ENCODE measurements at places on chromosomes 11 and 22.

DNA sequence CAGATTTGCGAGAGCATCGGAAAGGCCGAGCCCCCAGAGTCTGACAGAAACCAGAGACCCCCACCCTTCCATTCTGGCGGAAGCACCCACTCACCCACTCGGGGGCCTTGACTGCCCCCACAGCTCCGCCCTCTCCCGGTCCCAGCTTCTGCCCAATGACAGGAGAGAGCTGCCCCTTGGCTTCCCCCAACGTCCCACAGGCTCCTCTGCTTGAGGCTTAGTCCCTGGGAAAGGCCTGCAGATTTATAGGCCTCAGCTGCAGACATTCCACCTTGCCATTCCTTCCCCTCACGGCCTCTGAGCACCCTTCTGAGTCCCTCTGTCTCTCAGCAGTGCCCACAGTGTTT is 125.0 kb upstream of the NCAM1 start:
- H3K4me1 ChIP-seq: no peaks in the 10 kb centered on the region
- H3K27me3 ChIP-seq: no peaks in the 10 kb centered on the region
- no peak overlapping the region for H3K4me3 ChIP-seq

GRCh38 chr11:9719566-9720289 is 55.9 kb downstream of the SWAP70 start:
- no peak for DNase-seq
- H3K27me3 ChIP-seq: no peaks in the 10 kb centered on the region
- H3K36me3 ChIP-seq: no peaks in the 10 kb centered on the region
- H3K4me3 ChIP-seq: no peak overlapping the region
- no peak overlapping the region for H3K27ac ChIP-seq
- peaks cover 5% of the 10 kb centered on the region for H3K4me1 ChIP-seq

- DNase-seq: no peak
- H3K27ac ChIP-seq: no peak overlapping the region
- peaks cover 16% of the 10 kb centered on the region for H3K4me1 ChIP-seq
- H3K27me3 ChIP-seq: no peaks in the 10 kb centered on the region
- no peaks in the 10 kb centered on the region for H3K36me3 ChIP-seq
- no peak overlapping the region for H3K4me3 ChIP-seq
These were observed 6.9 kb downstream of the TRIM6 start for GRCh38 chr11:5603326-5603725.

DNA sequence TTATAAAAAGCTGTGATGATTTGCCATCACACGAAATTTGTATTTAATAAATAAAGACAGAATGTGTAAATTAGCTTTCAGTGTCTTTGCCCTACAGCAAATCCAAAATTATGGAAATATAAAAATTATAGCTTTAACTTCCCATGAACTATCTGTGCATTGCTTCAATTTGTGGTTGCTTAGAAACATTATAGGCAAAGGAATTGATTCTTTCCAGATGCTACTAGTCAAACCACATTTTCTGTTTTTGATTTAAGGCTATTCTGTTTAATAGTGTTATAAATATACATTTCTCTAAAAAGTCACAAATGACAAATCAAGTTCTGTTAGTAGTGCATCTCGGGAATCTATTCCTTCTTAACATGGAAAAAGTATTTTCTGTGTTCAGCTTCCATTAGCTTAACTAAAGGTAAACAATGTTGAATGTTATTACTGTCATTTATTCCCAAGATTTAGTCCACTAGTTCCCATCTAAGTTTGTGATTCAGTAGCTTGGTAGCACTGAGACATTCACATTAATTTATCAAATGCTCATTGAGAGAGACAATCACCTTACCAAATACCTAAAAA is 1086.3 kb upstream of the CCDC90B start:
- H3K4me1 ChIP-seq: no peaks in the 10 kb centered on the region
- no peak overlapping the region for H3K27ac ChIP-seq
- H3K36me3 ChIP-seq: no peaks in the 10 kb centered on the region
- H3K27me3 ChIP-seq: no peaks in the 10 kb centered on the region
- H3K4me3 ChIP-seq: no peak overlapping the region

GRCh38 chr22:28600546-28601143 is 79.0 kb downstream of the TTC28 start:
- no peak overlapping the region for H3K27ac ChIP-seq
- no peaks in the 10 kb centered on the region for H3K27me3 ChIP-seq
- H3K36me3 ChIP-seq: no peaks in the 10 kb centered on the region
- H3K4me3 ChIP-seq: no peak overlapping the region
- no peak for DNase-seq

DNA sequence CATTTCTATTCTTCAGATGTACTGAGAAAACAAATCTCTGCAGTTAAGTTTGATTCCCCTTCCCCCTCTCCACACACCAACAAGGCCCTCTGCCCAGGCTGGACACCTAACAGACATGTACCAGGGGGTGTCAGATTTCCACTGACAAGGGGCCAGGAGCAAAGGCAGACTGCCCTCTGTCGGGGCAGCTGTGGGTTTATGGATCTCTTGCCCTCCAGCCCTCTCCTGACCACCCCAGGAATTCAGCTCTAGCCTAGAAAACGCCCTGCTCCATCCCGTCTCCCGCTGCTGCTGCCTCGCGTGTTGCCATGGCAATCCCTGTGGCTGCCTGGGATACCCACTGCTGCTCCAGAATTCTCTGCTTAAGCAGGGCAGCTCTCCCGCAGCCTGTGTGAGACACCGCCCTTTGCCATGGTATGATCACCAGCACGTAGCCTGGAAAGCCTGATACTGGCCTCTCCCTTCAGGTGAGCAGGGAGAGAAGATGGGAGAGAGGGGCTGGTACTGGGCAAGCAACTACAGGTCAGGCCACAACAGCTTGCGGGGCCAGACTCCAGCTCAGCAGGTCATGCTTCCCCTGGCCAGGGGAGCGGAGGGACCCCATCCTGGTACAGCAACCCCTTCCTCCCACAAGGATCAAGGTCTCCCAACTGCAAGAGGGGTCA is 41.6 kb downstream of the BUD13 start:
- DNase-seq: no peak
- H3K27me3 ChIP-seq: peaks cover 61% of the 10 kb centered on the region
- no peak overlapping the region for H3K27ac ChIP-seq
- no peaks in the 10 kb centered on the region for H3K4me1 ChIP-seq

GRCh38 chr11:103114836-103115235 is 5.6 kb downstream of the DYNC2H1 start:
- DNase-seq: no peak
- no peaks in the 10 kb centered on the region for H3K36me3 ChIP-seq
- no peaks in the 10 kb centered on the region for H3K4me1 ChIP-seq
- no peak overlapping the region for H3K4me3 ChIP-seq
- no peak overlapping the region for H3K27ac ChIP-seq

DNA sequence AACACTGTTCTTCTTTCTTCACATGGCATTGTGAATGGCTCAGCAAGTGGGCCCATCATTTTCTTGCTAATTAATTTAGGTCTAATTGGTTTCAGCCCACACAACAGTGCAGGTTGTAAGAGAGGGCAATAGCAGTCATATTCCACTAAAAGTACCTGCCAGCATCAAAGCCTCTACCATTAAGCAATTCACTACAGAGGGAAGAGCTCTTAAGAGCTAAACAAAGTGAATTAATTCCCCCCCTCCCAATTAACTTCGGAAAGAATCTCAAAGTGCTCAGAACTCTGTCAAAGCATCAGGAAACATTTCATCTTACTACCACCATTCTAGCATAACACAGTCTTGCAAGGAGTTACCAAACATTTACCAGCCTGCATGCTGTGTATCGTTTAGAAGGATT is 133.9 kb upstream of the UBASH3B start:
- DNase-seq: no peak
- H3K27me3 ChIP-seq: peaks cover 8% of the 10 kb centered on the region
- H3K4me1 ChIP-seq: no peaks in the 10 kb centered on the region
- no peak overlapping the region for H3K4me3 ChIP-seq
- H3K27ac ChIP-seq: no peak overlapping the region
- H3K36me3 ChIP-seq: no peaks in the 10 kb centered on the region

DNA sequence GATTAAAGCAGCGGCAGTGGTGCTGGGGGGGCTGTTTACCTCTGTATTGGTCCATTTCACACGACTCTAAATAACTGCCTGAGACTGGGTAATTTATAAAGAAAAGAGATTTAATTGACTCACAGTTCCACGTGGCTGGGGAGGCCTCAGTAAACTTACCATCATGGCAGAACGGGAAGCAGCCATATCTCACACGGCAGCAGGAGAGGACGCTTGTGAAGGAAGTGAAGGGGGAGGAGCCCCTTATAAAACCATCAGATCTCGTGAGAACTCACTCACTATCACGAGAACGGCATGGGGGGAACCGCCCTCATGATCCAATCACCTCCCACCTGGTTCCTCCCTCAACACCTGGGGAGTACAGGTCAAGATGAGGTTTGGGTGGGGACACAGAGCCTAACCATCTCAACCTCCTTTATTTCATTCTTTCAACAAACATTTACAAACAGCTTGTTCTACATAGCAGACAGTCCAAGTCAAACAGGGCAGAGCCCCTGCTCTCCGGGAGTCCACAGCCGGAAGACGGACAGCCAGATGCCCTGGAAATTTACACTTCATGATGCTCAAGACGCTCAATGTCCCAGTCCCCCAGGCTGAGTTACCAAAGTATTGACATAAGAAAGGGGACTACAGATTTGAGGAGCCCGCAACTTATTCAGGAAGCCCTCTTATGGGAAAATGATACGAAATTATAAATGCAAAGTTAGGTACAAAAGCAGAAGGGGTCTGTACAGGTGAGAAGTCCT is 26.3 kb upstream of the HMGXB4 start:
- peaks cover 69% of the 10 kb centered on the region for H3K27me3 ChIP-seq
- no peak for DNase-seq
- no peak overlapping the region for H3K27ac ChIP-seq
- H3K4me3 ChIP-seq: peak overlapping the region; percentile 27
- H3K4me1 ChIP-seq: no peaks in the 10 kb centered on the region

- no peak overlapping the region for H3K27ac ChIP-seq
- no peaks in the 10 kb centered on the region for H3K36me3 ChIP-seq
- no peak for DNase-seq
- no peak overlapping the region for H3K4me3 ChIP-seq
- H3K27me3 ChIP-seq: 0 out of 2 replicates have a peak, but pooled peaks cover 5% of the 10 kb centered on the region
These were observed 12.9 kb downstream of the TSPAN32 start for GRCh38 chr11:2314525-2315394.

- peak overlapping the region; percentile 12 for H3K4me3 ChIP-seq
- H3K36me3 ChIP-seq: peaks cover 14% of the 10 kb centered on the region
- H3K27me3 ChIP-seq: no peaks in the 10 kb centered on the region
- H3K4me1 ChIP-seq: peaks cover 46% of the 10 kb centered on the region
- DNase-seq: no peak
- peak overlapping the region; percentile 94 for H3K27ac ChIP-seq
These were observed 134.2 kb downstream of the RBFOX2 start for GRCh38 chr22:35894464-35894878.

DNA sequence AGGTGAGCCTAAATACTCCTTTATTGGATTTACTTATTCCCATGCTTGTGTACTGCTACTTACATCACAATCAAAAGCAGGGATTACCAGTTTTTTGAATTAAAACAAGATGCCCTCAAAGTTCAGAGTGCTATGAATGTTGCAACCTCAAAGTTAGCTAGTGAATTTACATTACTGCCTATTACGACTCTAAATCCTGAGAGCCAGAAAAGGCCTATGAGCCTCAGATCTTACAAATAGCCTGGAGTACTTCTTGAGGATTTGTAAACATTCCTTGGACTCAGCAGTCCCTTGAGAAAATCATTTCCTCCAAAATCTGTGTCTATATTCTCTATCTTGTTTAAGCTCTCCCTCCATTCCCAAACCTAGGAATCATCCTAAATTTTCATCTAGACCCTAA is 25.5 kb downstream of the CHORDC1 start:
- peaks cover 11% of the 10 kb centered on the region for H3K36me3 ChIP-seq
- H3K4me3 ChIP-seq: no peak overlapping the region
- no peak overlapping the region for H3K27ac ChIP-seq
- DNase-seq: no peak
- no peaks in the 10 kb centered on the region for H3K27me3 ChIP-seq

DNA sequence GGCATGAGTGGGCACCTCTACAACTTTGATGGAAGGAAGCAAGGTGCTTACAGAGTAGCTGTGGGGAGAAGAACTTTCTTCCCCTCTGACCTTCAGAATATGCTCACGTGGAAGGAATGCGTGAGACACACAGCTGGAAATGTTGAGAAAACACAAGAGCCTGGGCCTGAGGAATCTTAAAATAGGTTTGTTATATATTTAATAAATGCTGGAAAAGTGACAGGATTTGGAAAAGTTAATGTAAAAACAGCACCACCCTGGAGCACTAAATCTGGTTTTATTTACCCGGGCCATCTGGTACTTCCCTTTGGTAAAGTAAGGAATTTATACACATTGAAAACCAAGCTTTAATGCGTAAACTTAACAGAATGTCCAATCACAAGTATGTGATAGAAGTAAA is 14.0 kb upstream of the AMPD3 start:
- H3K4me1 ChIP-seq: no peaks in the 10 kb centered on the region
- H3K27ac ChIP-seq: no peak overlapping the region
- H3K4me3 ChIP-seq: no peak overlapping the region
- no peaks in the 10 kb centered on the region for H3K36me3 ChIP-seq
- DNase-seq: no peak
- H3K27me3 ChIP-seq: no peaks in the 10 kb centered on the region

DNA sequence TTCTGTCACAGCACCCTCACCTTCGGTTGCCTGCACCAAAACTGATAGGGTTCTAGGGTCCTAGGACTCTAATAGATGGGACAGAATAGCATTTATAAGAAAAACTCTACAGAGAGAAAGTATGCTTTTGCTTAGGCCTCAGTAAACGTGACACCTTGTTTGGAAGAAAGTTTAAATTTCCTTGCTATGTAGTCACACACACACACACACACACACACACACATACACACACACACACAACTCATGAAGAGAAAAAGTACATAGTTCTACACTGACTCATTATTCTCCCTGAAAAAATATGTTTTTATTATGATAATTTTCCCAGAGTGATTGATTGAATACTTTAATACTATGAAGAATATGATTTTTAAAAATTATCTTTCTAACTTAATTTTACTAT is 220.8 kb upstream of the SNX19 start:
- no peak for DNase-seq
- no peaks in the 10 kb centered on the region for H3K4me1 ChIP-seq
- H3K36me3 ChIP-seq: no peaks in the 10 kb centered on the region
- H3K27ac ChIP-seq: no peak overlapping the region
- H3K27me3 ChIP-seq: peaks cover 24% of the 10 kb centered on the region

- H3K4me3 ChIP-seq: no peak overlapping the region
- peak; percentile 39 for DNase-seq
- H3K36me3 ChIP-seq: no peaks in the 10 kb centered on the region
- peaks cover 10% of the 10 kb centered on the region for H3K27me3 ChIP-seq
These were observed 10.8 kb upstream of the OR51D1 start for GRCh38 chr11:4626207-4627099.

- H3K27ac ChIP-seq: no peak overlapping the region
- no peaks in the 10 kb centered on the region for H3K36me3 ChIP-seq
- H3K4me1 ChIP-seq: no peaks in the 10 kb centered on the region
- no peak overlapping the region for H3K4me3 ChIP-seq
- H3K27me3 ChIP-seq: no peaks in the 10 kb centered on the region
- no peak for DNase-seq
These were observed 649.9 kb upstream of the API5 start for GRCh38 chr11:42661942-42662341.

Data from PC-9 (cell line).